ENCODE measurements at places on chromosomes 16 and 17.

DNA sequence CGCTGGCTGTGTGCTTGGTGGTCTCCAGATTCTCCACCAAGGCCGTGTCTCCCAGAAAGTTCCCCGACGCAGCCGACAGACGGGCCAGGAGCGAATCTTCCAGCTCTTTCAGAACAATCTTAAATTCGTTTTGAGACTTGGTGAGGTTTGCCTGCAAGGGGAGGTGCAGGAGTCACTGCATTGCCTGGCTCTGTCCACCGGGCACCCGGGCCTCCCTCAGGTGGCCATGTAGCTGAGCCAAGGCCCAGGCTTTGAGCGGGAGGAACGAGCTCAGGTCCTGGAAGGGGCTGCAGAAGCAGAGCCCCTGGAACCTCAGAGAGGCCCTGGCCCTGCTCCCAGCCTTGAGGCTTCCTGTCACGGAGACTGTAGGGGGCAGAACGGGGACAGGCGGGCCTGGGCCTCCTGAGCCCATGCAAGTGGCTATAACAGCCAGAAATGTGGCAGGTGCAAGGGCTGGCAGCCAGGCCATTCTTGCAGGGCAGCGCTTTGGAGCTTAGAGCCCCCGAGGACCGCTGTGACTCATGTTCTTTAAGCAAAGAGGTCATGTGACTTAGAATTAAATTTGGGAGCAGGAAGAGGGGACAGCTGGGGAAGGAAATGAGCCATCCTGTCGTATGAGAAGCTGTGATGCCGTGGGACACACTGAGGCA is 72.4 kb downstream of the PGS1 start:
- DNase-seq, result no peak

DNA sequence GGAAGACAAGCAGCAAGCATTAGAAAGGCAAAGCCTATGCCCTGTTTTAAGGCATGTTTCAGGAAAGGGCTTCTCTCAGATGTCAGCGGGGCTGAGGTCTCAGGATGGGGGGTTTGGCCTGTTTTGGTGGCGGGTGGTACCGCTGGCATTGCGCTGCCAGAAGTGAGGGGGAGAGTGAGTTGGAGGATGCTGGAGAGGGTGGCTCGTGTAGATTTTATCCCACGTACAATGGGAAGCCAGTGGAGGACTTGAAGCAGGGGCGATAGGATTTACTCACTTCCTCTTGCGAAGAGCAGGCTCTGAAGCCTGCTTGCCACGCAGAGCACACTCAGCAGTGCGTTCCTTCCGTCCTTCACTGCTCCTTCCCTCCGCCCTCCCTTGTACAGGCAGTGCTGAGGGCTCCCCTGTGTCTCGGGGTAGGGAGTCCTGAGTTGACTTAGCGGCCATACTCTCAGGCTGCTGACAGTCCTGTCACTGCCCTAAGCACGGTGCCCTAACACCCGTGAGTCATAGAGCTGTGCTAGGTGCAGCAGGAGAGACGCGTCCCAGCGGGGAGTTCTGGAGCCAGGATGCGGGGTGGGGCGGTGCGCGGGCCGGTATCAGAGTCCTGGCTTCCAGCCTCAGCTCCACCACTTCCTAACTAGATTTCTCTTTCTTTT is 113.1 kb downstream of the SNX29 start:
- DNase-seq, result no peak

GRCh38 chr16:64253096-64253495 is 868.8 kb downstream of the CDH11 start:
- DNase-seq, result no peak

- DNase-seq, result no peak
Observed at GRCh38 chr16:9436175-9436574, 344.7 kb downstream of the HAPSTR1 start.

DNA sequence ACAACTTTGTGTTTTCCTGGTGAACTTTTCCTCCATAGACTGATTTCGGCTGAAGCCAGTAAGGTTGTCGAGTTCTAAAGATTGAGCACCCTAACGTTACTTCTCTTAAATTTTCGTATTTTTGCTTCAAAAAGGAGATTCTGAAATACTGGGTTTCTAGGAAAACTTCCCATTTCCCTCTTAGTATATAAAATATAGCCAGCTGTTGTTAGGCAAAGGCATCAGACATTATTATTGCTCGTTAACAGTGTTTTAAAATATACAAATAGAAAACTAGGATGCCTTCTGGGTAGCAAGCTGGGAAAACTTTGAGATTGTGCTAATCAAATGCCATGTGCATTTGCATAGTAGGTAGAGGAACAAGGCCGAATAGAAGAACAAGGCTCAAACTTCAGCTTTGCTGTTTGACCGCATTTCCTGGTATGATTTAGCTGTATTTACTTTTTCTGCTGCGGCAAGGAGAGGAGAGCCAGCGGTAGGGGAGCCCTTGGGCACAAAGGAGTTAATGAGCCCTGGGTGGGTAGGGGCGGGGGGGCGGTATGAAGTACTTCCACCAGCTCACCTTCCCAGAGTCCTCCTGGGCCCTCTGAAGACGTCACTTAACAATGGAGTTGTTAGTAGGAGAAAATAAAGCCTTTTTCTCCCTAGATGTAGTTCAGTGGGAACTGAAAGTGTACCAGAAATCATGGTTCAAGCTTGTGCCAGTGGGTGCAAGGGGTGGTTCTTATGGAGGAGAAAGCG is 151.9 kb downstream of the MSI2 start:
- no peak for DNase-seq

- DNase-seq, result no peak
Observed at GRCh38 chr16:2223942-2224486, 623 bp downstream of the E4F1 start.

GRCh38 chr17:7403727-7403976 is 245 bp downstream of the TMEM256 start:
- DNase-seq, result no peak

GRCh38 chr17:78944956-78945355 is 19.8 kb upstream of the TIMP2 start:
- no peak for DNase-seq

- no peak for DNase-seq
Observed at GRCh38 chr17:35390156-35390555, 16.7 kb upstream of the SLFN11 start.

DNA sequence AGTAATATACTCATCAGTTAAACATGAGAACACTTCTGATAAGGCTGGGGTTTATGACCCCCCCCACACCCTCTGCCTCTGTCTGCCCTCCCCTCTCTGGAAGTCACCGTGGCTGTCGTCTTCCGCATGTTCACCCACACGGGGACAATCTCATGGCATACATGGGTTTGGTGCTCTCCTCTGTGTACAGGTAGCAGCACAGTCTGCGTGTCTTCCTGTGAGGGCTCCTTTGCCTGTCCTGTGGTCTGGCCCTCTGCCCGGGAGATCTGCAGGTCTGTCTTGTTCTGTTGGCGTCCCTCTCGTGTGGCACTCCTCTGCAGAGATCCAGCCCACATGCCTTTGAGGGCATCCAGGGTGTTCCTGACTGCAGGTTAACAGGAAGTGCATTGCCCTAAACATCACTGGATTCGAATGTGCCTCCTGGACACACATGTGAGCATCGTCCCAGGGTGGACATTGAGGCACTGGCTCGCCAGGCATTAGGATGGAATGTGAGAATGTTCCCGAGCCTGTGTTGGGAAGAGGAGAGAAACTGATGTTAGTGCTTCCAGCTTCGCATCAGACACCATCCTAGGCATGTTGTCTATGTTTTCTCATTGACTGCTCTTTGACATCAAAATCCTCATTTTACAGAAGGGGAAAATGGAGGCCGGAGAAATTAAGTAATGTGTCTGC is 54.5 kb downstream of the NKD1 start:
- no peak for DNase-seq

DNA sequence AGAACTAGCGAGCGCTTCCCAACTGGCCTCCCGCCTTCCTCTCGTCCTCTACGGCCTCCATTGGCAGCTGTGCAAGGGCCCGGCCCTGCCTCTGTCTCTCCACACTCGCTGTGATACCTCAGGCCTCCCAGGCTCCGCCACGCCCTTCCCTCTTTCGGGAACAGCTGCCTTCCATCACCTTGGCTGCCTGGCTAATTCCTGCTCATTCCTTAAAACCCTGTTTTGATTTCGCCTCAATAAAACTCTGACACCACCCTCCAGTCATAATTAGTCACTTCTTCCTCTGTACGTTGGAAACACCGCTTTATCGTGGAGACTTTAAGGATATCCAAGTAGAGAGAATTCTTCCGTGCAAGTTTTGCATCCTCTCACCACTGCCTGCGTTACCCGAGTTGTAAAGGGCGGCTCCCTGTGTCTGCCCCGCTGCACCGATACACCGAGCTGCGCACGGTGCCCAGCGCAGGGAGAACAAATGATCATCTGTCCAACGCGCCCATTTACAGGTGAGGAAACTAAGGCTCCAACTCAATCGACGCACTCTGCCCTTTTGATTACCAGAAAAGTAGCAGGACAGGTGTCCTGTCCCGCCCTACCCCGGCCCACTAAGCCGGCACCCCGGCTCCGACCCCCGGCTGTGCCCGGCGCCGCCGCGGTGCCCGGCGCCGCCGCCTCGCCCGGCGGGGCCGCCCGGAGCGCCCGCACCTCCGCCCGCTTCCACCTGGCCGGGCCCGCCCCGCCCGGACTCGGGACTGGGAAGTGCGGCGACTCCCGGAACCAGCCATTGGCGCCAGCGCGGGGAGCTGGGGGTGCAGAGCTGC is 139.7 kb downstream of the SEC14L1 start:
- DNase-seq, result no peak
